CD4-positive, alpha-beta T cell treated with Interleukin-1 beta for 1 hour (primary cell): ENCODE measurements at places on chromosomes 6 and 20.

DNA sequence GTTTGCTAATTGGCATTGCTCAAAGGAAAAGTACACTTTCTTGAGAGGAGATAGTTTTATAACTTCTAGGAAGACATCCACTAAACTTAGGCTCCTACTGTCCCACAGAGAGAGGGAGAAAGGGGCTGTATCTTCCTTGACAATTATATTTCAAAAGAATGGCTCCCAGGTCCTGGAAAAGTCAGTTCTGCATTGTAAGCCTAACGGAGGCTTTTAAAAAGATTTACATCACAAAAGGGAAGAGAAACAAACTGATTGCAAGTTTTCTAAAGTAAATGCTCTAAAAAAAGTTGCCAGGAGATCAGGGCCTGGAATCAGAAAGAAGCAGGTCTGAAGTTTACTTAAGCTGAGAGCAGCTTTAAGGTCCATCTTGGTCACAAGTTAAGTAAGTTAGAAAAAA, 839.5 kb downstream of the FRK start:
- DNase-seq: no peak

- DNase-seq: no peak
These were observed 15.6 kb upstream of the GCNT2 start for GRCh38 chr6:10505529-10505928.

DNA sequence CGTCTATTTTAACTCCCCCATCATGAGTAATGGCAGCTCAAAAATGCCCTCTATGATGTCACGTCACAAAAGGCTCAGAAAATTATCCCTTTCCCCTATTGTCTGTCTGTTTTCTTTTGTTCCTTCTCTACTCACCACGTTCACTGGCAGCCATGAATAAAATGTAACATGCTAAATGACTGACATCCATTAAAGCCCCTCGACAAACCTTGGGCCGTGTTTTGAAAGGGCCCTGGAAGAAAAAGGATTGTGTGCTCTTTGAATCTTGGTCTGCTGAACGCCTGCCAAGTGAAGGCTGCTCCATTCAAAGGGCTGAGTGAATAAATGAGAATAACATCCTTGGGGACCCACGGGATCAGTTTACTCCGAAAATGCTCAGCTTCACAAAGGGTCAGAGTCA, 118.7 kb downstream of the RPS12 start:
- DNase-seq: no peak

DNA sequence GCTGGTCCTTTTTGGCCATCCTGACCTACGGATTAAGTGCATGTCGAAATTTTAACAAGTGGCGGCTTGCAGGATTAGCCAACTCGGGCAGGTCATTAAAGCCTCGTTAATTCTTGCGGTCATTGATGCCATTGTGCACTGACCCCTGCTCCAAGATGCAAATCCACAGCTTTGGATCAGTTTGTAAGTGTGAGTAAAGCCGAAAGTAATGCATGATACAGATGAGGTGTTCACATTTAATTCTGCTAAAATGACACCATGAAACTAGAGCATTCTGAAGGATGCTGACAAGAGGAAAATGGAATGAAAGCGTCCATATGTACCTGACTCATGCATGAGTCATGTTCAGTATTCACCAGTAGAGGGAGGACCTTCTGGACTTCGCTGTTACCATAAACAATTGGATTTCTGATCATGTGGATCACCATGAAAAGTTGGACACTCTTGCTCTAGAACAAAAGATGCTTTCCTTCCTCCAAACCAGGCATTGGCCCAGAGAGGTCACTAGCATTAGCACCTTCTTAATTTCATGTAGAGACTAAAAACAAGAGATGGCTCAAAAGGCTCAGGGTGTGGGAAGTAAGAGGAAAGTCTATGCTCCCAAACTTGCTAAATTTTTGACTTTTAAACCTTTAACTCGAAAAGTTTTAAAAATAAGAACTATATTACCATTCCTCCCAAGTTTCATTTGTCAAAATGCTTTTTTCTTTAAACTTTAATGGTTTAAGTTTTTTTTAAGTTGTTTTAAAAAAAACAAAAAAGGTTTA, 48.0 kb downstream of the MUC22 start:
- no peak for DNase-seq

GRCh38 chr6:45712786-45713185, 302.9 kb downstream of the CLIC5 start:
- no peak for DNase-seq

DNA sequence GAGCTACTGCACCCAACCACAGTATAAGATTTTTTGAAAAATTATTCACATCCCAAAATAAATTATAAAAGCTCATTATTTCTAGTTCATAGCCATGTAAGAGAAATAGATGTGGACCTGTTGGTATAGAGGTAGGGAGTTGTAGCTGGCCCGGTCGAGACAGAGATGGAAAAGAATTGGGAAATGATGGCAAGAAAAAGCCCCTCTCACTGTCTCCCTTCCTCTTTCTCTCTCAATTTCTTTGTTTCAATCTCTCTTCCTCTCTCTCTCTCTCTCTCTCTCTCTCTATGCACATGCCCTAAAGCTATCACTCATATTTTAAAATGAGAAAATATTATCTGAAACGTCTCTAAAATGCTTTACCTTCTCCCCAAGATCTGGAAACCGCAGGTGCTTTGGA, 80.7 kb upstream of the CD83 start:
- DNase-seq: no peak

DNA sequence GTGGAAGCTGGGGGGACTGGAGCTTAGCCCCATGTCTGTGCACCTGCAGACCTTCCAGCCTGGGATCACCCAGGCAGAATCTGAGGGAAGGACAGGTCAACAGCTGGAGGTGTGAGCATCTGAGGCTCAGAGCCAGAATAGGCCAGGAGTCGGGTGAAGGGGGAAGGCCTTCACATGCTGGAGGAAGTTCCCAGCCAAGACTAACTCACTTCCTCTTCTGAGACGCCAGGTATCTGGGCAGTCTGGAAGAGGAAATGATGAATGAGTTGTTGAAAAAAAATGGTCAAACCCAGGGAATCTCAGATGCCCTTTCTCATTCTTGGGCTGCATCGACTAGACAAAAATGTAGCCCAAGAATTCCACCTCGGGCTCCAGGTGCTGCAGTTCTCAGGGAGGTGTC, 73.6 kb upstream of the TIAM2 start:
- peak; percentile 9 for DNase-seq

DNA sequence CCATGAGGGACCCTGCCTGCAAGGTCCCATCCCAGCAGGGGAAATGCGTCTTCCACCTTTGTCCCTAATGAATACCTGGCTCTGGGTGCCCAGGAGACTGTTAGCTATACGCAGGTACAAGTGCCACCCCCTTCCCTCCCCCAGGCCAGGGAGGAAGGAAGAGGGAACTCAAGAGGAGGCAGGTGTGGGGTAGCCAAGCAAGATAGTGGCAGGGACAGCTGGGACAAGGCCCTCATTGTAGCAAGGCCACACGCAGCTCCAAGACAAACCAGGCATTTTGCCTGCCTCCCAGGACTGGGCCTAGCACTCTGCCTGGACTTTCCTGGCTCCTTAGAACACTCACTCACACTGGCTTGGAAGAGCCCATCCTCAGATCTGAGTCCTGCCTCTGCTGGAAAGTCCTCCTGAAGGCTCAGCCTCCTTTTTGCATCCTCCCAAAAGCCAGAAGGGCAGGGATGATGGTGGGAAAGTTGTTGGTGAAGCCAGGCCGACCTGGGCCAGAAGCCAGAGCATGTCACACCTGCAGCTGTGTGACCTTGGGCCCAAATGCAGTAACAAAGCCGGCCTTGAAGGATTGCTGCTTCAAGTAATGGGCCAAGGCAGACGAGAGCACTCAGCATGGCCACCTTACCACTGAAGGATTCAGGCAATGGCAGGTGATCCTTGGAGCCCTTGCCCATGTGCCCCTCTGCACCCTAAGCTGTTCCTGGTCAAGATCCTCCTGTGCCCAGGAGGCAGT, 27.7 kb downstream of the SNPH start:
- DNase-seq: no peak

DNA sequence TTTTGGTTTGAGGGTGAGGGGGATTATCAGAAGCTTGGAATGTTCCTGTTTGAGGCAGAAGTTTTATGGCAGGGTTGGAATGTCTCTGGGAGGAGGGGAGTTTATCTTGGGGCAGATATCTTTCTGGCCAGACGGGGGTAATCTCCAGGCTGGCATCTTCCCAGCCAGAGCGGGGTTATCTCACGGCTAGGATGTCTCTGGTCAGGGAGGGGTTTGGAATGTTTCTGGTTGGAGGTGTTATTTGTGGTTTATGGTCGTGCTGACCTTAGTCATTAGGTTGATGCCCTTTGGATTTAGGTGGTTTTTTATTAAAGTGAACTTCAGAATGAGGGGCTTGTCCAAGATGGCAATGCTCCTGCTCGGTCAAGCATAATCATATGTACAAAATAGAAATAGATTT, 14.8 kb downstream of the PGK2 start:
- DNase-seq: no peak

GRCh38 chr6:89048985-89049384, 31.6 kb upstream of the PNRC1 start:
- DNase-seq: no peak

DNA sequence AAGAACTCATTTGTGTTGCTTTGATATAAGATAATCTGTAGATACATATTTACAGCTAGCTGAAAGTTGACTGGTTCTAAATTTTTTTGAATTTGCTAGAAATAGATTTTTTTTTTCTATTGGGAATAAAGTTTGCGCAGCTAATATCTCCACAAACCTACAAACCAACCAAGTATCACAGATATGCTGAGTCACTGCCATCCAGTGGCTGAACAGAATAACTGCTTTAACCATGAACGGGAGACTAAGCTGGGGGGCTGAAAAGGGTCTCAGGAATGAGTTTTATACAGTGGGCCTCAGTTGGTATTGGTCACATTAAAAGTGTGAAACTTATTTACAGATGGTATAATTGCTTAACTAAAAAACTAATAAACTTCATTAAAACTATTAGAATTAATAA, 326.7 kb upstream of the CNR1 start:
- no peak for DNase-seq

GRCh38 chr6:163672710-163673109, 258.2 kb downstream of the QKI start:
- DNase-seq: no peak

DNA sequence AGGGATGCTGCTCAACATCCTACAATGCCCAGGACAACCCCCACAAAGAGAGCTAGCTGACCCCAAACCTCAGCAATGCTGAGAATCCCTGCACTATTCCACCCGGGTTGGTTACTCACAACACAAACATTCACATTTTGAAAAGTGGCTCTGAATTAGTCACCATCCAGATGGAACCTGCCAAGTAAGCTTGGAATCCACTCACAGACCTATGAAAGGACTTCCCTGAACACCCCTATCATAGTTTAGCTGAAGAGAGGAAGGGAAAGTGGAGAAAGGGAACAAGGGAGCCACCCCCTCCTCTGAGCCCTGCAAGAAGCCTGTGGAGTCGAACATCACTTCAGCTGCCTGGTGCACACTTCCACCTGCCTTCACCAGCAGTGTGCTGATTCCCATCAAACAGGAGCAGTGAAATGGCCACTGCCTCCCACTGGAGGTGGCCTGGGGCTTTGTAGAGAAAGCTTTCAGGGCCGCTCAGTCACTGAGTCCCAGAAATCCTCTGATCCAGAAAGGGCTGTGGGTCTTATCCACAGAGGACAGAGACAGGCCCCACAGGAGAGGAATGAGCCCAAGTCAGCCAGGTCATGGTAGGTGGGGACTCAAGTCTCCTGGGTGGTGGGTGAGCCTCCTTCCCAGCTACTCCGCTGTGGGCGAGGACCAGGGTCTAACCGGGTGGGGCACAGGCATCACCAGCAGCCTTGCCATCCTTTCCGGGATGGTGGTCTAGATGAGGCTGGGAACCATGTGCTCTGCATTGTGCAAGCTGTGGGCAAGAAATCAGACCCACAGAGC, 203.7 kb downstream of the SYNDIG1 start:
- DNase-seq: no peak

- no peak for DNase-seq
These were observed 280.3 kb upstream of the TCF21 start for GRCh38 chr6:133608620-133609019.

DNA sequence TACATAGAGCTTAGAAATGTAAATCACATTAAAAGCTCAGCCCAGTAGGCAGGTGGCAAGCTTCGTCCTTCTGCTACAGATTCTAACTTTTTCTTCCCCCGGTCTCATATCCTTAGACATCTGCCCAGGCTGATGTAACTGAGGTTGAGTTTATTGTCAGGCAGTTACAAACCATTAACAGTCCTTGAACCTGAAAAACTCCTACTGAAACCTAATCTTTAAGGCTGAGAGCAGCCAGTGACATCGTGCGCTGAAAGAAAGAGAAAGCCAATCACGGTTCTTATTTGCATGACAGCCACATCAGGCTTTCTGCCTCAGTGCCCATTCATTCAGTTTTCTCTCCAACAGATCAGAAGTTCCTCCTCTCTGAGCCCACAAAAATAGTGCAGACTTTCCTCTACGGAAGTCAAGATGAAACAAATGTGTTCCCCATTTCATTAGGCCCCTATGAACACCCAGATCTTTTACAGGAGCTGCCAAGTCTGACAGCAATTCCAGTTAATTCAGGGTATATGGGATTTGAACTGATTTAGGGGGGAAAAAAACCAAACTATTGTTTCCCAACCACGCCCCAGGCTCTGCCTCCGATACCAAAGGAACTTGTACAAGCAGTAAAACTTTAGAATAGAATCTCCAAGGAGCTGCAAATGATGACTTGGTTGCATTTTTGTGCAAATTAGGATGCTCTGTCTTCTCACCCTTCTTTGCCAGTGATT, at the start of gene NHSL1:
TSS of gene NHSL1 (minus strand) at position 192 of the 716 bp plus-strand sequence. CDS start 204 bp downstream, outside the sequence.
- DNase-seq: peak; percentile 1

- DNase-seq: peak; percentile 34
These were observed 38.3 kb downstream of the BCL2L1 start for GRCh38 chr20:31684153-31685015.

- no peak for DNase-seq
These were observed 37.4 kb downstream of the TOMM6 start for GRCh38 chr6:41824571-41825569.

DNA sequence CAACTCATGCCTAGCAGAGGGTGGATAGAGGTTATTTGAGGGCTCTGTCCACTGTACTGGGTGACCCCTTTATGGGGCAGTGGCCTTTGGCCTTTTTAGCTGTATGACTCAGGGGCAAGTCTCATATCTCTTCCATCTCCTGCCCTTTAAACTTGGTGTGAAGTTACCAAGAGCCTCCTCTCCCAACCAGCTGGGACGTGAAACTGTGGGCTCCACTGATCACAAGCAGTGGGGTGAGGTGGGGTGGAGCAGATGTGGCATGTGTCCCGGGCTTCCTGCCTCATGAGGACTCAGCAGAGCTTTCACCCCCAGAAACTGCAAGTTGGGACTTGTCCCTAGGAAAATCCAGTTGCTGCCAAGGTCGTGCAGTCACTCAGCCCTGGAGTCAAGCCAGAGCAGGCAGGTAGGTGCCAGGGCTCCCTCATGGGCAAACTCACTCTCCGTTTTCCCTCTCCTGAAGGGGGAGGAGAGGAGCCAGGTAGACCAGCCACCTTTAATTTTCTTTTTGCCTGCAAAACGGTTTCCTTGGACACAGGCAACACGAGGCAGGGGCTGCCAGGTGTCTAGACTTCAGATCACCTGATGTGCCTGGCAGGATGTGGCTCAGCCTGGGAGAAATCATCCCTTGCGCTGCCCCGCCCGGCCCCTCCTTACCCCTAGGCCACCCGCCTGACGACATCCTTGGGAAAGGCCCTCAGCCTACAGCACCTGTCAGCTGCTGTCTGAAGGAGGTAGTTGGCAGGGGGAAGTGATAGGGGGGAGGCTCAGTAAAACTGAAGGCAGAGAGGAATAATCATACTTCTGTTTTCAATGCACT, 4.0 kb downstream of the CDKN1A start:
- peak; percentile 86 for DNase-seq

- DNase-seq: no peak
These were observed 2.3 kb downstream of the FAM184A start for GRCh38 chr6:119076173-119076572.
